ENCODE measurements at places on chromosomes 2 and 18.

DNA sequence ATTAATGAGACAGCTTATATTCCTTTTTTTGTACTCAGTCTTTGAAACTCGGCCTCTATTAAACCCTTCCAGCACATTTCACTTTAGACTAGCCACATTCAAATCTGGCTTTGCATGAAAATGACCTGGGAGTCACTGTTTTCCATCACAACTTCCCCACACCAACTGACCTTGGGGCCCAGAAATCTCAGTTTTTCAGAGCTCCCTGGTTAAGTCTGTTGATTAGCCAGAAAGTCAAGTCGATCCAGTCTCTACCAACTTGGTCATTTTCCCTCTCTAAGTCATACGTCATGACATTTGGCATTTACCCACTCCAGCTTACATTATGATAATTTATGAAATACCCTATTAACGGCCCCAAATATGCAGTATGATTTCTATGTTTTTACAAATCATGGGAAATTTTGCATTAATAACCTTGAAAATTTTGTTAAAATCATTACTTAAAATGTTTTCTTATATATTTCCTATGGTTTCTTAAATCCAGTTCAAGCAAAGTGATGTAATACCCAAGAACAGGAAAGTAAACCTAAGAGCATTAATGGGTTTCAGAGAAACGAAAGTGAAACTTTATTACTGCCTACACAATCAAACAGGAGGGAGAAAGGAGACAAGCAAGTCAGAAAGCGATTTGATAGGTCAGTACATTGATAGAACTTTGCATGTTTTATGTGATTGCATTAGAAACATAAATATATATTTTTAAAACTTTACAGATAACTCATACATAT, 77.1 kb downstream of the SPATS2L start:
- DNase-seq = no peak

- no peak for DNase-seq
These were observed 666.0 kb downstream of the DSC3 start for GRCh38 chr18:30376515-30376914.

DNA sequence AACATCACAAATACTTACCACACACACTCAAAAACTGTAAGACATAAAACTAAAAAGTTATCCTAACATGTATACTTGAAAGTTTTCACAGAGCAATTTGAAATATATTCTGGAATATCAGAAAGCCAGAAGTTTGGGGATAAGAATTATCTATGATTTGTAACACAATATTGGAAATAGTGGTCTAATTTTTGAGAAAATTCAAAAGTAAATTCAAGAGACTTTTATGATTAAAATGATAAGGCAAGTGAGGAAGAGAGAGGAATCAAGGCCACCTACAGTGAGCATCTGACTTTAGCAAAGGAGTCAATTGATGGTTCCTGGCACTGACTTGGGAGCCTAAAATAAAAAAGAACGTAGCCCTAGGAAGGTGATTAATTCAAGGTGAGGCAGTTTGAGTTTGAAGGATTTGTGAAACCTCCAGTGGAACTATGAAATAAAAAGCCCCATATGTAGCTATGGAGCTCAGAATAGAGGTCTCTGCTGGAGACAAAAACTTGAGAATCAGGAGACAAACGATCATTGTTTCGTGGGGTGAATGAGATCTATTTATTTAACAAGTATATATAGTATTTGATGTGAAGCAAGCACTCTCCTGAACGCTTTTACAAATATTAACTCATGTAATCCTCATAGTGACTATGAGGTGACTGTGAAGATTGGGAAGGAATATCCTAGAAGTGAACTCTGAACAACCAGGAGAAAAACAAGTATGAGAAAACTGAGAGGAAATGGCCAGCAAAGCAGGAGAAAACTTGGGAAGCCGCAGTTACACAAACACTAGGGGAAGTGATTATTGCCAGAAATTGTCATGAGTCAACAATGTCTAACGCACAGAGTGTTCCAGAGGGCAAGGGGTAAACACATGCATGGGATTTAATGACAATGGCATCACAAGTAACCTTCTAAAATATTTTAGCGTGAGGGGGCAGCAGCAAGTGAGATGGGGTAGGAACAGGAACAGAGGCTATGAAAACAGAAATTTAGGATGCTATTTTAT, 12.8 kb downstream of the TFPI start:
- no peak for DNase-seq

- DNase-seq = no peak
These were observed 10.3 kb downstream of the KHK start for GRCh38 chr2:27096748-27097297.

DNA sequence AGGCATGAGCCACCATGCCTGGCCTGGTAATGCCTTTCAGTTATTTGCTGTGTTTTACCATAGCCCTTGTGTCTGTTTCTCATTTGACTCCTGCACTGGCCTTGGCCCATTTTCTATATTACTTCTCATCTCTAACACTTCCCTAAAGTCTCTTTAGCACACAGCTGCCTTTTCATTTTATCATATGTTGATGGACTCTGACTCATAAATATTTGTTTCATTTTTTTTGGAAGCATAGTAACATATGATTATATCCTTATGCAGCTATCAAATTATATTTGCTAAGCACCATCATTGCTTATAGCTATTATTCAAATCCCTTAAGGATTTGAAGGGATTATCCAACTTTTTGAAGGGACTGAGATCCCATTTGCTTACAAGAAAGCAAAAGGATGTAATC, 320.3 kb downstream of the GPD2 start:
- no peak for DNase-seq

- DNase-seq = no peak
These were observed 22.6 kb downstream of the BCL2L11 start for GRCh38 chr2:111143107-111143842.

- DNase-seq = no peak
These were observed 249.0 kb downstream of the ZEB2 start for GRCh38 chr2:144270951-144271350.

DNA sequence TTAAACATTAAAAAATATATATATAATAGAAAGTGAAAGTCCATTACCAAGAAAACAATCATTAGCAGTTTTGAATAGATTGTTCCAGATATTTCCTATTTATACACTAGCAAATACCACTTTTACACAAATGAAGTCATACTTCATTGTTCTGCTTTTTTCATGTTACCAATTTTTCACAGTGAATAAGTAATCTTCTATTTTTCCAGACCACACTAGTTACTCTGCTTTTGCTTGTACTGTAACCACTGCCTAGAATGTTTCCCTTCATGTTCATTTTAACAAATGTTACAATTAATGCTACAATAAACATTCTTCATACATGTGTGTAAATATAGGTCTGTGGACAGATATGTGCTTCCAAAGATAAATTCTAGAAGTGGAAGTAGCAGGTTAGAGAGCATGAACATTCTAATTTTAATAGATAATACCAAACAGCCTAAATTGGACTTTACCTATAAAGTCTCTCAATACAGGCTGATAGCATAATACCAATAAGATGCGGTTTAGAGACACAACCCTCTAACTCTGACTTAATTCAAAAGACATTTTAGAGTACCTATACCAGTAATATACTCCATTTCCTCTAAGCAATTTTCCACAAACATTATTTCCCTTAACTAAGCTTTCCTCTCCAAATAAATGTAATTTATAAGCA, 17.0 kb downstream of the ITSN2 start:
- no peak for DNase-seq
